ENCODE measurements at places on chromosomes 1 and 21. TPM values are rescaled to one million over a fixed set of nuclear protein-coding genes. Genes with fewer than 3 reads are reported as not detected.

DNA sequence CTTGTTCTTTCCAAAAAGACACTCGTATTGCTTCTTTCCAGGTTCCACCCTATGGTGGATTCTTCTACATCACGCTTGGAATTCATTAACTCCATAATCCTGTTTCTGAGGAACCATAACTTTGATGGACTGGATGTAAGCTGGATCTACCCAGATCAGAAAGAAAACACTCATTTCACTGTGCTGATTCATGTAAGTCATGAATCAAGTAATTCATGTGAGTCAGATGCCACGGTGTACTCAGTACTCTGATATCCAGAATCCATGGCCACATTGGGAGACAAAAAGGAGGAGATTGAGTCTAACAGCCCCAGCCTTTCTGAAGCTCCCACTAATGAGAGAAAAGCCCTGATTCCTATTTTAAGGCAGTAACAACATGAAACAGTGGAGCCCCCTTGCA, 7.4 kb downstream of the CHI3L2 start:
- no peak for DNase-seq

DNA sequence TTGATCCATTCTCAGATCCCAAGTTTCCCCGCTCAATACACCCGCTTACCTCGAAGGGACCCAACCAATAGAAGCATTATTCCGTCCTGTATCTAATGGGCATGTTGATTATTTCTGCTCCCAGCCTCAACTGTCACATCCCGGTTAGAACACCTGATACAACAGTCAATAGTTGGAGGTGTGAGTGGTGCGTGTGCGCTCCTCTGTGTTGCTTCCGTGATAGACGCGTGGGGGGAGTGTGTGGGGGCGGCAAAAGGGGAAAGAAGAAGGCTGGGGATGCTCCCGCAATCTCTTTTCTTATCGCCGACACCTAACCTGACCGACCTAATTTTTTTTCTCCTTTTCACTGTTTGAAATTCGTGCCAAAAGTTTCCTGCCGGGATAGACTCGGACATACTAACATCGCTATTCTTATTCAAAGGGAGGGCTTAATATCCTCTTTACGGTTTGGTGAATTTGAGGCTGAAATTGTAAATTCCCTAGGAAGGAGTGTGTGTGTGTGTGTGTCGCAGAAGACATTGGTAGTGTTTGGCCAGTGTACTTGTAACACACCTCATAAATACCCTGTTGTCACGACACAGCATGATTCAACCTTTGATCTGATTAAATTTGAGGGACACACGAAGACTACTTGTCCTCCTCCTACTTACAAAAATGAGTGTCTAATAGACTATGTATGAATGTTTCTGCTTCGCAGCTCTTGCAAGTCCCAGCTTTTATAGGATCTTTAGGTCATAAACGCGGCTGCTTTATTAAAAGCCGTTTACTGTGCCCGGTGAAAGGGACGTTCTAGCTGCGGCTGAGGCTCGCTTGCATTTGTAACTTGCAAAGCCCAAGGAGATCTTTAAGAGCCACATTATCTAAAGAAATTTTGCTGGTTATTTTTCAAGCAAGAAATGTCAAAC, 1.5 kb upstream of the PROX1 start:
- DNase-seq: no peak

DNA sequence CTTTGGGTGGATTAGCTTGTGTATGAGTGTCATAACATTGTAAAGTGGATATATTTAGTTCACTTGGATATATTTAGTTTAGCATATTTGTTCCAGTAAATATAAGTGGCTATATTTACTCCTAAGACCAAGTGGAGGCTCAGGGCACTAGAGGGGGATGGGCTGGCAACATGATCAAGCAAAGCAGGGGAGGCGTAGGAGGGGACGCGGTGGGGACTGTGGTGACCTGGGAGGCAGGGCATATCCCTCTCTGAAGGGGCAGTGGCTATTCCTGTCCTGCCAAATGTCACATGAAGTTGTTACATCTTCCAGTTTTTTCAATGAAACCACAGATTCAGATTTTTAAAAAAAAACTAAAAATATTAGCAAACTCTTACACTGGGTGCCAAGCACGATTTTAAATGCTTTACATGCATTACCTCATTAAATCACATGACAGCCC, 51.9 kb upstream of the EDN2 start:
- DNase-seq: peak; percentile 45

GRCh38 chr1:36497207-36497606, 14.5 kb upstream of the CSF3R start:
- DNase-seq: no peak

CACHD1 gene
- total RNA-seq: 7.7 TPM

DNA sequence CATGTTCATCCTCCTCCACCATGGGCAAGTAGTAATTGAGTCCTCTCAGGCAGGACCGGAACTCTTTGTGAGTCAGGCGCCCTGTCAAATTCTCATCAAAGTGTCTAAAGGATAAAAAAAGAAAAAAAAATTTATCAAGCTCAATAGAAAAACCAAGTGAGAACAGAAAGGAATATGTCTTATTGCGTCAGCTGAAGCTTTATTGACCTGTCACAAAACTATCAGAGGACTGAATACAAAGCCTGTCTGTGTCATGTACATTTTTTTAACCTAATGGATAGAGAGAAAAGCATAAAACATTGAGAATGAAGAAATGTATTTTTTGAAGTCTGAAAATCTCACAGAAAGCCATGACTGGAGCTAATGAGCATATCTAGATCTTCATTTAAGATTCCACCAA, 8.7 kb downstream of the OR10Z1 start:
- DNase-seq: no peak

GRCh38 chr21:29423099-29423870, 124.6 kb downstream of the BACH1 start:
- DNase-seq: no peak

DNA sequence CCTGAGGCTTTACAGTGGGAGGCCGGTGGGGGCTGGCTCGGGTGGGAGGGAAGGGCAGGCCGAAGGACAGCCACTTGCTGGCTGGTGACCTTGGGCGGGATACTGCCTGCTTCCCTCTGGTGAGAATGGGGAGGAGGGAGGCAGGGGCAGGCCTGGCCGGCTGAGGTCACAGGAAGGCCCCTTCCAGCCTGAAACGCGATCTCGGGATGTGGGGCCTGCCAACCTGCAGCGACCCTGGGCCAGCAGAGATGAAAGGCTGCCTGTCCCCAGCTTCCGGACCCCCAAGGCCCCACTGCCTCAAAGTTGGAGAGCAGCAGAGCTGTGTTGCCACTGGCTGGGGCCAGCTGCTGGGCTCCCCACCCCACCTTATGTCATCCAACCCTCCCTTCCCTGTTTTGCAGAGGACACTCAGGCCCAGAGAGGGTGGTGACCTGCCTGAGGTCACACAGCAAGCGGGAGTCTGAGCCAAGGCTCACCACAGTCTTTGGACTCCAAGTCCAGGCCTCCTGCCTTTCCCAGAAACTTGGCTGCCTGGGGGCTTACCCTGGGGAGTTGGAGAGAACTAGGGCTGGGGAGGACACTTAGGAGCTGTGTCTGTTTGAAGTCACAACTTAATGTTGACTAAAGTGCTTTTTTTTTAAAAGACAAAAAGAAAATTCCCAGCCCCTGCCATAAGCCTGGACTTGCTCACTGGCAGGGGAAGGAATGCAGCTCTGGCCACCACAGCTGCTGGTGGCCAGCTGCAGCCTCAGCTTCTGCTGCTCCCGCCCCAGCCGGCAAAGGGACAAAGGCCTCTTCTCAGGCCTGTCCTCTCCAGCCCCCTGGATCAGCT, 14.8 kb upstream of the WASF2 start:
- DNase-seq: peak; percentile 90

FCGR3A gene
- total RNA-seq: 88.2 TPM

CFHR1 gene
- 1.9 TPM for total RNA-seq

GRCh38 chr1:199978408-199978940, 49.0 kb upstream of the NR5A2 start:
- DNase-seq: no peak

GRCh38 chr21:38486221-38486620, 12.1 kb downstream of the ERG start:
- DNase-seq: no peak

All from aorta (tissue), 5 donors.